ENCODE measurements at places on chromosomes 13 and 19.

- no peak for DNase-seq
Measured at GRCh38 chr13:41774605-41775218, 186.2 kb downstream of the VWA8 start.

DNA sequence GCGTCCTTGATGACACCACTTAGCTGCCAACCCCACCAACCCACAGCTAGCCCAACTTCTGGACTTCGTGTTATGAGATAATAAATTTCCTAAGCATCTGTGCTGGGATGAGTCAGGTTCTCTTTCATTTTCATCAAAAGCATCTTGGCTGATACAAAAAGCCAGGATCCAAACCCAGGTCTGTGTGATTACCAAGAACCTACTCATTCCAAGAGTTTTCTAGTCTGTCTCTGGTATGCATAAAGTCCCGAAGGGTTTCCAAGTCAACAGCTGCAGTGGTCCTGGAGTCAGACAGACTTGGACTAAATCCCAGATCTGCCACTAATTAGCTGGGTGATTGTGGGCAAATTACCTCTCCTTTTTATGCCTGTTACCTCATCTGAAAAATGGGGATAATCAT is 55.5 kb upstream of the SERP2 start:
- DNase-seq, result no peak

DNA sequence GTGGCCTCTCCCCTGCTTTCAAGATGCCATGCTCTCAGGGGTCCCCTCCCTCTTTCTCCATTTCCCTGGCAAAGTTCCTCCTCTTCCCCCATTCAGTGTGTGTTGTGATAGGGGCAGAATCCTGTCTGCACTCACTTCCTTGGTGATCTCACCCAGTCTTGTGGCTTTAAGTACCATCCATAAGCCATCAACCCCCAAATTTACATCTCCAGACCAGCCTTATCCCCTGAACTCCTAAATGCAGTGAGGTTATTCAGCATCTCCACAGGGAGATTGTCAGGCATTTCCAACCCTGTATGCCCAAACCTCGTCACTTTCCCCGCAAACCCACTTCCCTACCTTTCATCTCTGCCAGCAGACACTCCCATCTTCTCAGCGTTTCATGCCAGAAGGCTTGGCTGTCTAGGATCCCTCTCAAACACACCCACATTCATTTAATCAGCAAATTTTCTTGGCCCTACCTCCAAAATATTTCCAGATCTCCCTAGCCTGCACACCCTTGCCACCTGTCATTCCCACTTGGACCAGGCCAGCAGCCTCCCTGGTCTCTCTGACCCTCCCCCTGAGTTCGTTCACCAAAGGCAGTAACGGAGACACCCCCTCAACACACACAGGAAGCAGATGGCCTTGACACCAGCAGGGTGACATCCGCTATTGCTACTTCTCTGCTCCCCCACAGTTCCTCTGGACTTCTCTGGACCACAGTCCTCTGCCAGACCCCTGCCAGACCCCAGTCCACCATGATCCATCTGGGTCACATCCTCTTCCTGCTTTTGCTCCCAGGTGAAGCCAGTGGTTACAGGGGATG is at the start of gene HCST:
Gene HCST, plus strand, starts transcription at position 676 of the 808 bp plus-strand sequence. Its CDS starts 65 bp downstream, at position 741.
- DNase-seq, result no peak

DNA sequence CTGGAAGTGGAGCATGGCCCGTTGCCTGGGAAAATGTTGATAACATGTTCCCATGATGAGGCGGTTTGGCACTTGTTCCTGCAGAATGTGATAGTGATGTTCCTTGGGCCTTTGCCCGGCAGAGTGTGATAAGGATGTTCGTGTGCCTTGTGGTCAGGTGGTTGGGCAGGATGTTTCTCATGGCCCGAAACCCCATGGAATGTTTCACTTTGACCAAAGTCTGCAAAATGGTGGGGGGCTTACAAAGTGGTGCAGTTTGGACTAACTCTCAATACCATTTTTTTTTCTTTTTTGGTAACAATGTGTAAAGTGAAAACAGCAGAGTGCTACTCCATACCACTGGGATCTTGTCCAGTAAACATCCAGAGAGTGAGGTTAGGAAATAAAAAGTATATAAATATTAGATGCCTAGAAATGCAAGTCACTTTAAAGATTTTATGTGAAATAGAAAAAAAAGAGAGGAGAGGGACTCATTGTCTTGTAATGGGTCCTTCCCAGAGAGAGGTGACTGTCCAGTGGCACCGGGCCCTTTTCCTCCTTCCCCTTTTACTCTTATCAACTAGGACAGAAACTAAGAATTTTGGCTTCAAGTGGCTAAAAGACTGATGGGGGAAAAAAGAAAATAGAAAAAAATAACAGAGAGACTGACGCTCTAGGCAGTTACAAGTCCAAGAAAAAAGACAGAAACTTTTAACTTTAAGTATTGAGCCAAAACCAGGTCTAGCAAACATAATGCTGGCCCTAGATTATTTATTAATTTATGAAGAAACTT is 5.7 kb downstream of the FPR3 start:
- peak; percentile 52 for DNase-seq

GRCh38 chr19:912181-913079 is 589 bp downstream of the R3HDM4 start:
- DNase-seq, result no peak

- DNase-seq, result no peak
Measured at GRCh38 chr19:16336571-16336970, 11.9 kb downstream of the KLF2 start.

DNA sequence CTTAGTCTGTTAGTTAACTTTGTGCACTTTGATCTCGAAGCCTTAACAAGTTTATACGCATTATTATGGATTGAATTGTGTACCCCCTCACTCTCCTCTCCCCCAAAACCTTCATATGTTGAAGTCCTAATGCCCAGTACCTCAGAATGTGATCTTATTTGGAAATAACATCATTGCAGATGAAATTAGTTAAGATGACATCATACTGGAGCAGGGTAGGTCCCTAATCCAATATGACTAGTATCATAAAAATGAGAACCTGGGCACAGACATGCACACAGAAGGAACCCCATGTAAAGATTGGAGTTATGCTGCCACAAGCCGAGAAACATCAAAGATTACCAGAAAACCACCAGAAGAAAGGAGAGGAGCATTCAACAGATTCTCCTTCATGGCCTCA is 85.8 kb upstream of the TSC22D1 start:
- no peak for DNase-seq

- no peak for DNase-seq
Measured at GRCh38 chr13:68375004-68375403, 1144.9 kb upstream of the PCDH9 start.

DNA sequence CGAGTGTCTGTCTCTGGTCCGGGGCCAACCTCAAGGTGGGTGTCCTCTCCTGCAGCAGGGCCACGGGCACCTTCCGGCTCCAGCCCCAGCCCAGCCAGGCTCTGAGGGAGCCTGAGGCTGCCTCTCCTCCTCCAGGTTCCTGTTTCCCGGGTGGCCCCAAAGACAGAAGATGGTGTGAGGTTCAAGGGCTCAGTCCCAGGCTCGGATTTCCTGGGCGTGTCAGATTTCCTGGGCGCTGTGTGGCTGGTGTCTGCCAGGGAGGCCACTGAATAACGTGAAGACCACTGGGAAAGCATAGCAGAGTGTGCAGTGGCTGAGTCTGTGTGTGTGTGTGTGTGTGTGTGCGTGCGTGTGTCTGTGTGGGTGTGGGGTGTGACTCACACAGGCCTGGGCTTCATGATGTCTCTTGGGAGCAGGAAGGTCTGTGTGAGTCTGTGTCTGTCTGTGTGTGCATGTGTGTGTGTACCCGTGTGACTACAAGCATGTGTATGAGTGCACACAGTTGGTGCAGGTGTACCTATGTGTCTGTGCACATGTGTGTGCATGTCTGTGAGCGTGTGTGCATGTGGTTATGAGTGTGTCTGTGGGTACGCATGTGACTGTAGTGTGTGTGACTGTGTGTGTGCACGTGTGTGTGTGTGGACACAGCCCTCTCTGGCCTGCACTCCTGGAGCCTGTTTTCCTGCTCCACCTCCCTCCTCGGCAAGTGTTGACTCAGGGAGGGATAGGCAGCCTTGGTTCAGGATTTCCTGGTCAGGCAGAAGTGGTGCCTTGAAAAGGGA is 28.3 kb downstream of the CEBPA start:
- DNase-seq, result peak; percentile 51

GRCh38 chr19:1189419-1189818 is 15.4 kb upstream of the SBNO2 start:
- DNase-seq, result no peak

- no peak for DNase-seq
Measured at GRCh38 chr13:25901460-25902376, 150.1 kb downstream of the SHISA2 start.

- no peak for DNase-seq
Measured at GRCh38 chr13:92158346-92158745, 759.9 kb downstream of the GPC5 start.

DNA sequence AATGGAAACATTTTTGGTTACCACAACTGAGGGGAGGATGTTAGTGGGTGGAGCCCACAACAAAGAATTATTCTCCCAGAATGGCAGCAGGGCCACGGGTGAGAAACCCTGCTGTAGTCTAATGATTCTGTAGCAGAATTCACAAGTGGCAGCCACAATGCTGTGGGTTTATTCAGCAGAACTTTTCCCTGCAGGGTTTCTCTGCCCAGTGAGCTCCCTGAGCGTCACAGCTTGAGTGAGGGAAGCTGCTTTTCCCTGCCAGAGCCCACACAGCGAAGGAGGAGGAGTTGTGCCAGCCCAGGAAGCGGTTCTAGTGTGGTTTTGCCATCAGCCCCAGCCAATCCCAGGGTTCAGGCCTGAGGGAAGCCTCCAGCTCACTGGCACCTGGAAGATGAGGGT is 4.4 kb downstream of the ATP12A start:
- no peak for DNase-seq

DNA sequence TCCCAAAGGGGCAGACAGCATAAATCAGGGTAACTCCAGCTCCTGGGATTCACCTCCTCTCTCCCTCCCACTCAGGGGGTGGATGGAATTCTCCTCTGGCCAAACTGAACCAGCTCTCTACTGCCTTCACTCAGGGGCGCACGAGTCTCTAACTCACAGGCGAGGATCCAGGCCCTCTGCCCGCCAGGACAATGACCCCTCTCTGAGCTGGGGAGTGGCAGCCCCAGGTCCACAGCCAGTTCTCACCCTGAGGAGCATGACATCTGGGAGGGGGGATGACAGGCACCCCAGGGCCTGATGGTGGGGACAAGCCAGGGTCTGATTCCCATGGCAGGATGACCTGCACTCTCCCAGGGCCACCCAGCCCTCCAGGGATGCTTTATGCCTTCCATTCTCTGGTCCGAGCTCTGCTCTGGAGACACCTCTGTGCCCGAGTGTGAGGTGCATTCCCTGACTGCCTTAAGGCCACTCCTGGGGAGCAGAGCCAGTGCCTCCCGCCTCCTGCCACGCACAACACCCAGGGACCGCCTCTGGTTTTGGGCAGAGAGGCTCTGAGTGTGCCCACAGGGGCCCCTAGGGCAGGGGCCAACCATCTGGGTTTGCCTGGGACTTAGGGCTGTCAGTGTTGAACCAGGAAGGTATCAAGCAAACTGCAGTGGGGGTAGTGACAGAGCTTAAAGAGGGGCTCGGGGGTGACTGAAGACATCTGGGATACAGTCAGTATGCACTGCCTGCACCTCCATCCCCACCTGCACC is 66.2 kb downstream of the GNG7 start:
- no peak for DNase-seq

DNA sequence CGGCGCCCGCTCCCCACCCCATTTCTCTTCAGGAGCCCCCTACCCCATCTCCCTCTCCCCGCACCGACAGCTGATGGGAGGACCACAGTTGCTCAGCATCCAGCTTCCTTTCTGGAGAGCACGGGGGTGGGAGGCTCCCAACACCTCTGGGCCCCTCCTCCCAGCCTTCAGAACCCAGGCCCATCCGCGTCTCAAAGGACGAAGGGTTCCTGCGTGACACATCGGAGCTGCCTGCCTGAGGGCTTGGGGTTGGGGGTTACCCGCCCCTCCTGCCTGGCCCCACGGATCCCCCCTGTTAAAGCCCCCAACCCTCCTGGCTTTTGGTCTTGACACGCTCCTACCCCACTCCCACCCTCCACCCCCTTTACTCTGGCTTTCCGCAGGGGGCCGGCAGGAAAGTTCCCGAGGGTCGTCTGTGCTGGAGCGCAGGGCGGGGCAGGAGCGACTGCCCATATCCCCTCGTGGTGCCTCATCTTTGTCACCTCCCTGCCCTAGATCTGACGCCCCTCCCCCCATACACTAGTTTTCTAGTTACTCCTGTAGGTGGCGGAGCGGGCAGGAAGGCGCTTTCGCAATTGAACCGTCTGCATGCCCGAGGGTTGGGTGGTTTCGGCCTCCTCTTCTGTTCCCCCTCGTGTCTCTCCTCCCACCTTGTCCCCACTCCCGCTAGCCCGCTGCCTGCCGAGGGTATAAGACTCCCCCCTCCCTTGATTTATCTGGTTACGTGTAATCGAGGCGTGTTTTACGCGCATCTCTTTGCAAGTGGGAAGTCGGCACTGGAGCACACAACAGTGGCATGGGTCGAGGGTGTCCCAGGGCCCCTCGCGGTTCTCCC is 924 bp downstream of the TRAPPC5 start:
- DNase-seq, result peak; percentile 79

DNA sequence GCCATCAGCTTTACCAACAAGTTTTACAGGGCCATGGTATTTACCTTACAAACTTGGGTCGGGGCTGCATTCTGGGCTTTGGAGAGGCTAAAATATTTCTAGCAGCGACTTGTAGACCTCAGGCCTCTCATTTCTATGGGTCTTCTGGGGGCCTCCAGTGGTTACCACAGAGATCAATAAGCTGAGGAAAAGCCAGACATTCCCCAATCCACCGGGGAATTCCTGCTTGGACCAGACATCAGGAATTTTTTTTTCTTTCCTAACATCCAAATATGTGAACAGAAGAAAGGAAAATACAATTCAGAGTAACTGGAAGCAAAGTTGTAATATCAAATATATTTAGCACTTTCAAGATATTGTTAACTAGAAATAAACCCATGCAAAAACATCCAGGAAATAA is 1.5 kb downstream of the DZIP1 start:
- no peak for DNase-seq

- no peak for DNase-seq
Measured at GRCh38 chr19:52237771-52238400, 31.5 kb upstream of the ZNF766 start.

DNA sequence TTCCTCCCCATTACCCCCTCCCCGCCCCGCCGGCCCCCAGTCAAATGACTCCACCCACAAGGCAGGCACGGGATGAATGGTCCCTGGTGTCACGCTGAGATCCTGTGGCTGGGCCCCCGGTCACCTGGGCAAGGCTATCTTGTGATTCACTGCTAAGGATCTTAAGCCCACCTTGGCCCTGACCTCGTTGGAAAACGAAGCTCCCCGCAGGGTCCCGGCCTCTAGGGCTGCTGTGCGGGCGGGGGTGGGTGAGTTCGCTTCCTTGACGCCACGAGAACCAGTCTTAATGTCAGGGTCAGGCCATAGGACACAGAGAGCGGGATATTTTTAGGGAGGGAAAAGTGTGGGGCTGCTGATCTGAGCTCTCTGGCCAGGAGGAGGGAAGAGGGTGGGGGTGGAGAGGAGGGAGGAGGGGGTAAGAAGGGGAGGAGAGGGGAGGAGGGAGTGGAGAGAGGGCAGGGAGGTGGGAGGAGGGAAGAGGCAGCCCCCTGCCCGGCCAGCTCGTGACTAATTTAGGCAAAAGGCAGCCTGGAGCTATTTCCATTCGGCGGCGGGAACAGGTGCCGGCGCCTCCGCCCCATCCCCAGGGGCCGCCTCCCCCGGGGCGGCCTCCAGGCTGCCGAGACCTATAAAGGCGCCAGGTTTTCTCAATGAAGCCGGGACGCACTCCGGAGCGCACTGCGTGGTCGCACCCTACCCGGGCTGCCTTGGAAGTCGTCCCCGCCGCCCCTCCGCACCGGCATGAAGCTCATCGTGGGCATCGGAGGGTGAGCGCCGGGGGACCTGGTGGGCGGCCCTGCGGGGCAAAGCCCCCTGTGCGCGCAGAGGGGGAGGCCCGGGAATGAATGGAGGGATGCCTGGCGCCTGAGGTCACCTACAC is at the start of gene NMRK2:
Gene NMRK2, plus strand, starts transcription at position 139 of the 880 bp plus-strand sequence. Its CDS starts 603 bp downstream, at position 742.
- no peak for DNase-seq

- DNase-seq, result no peak
Measured at GRCh38 chr13:47478985-47479384, 522.1 kb downstream of the SUCLA2 start.

Data from omental fat pad (tissue), 4 donors.